ENCODE measurements at places on chromosomes 11 and 22.

GRCh38 chr11:65791719-65792213 lies 4.9 kb downstream of the OVOL1 start:
- DNase-seq, result no peak

DNA sequence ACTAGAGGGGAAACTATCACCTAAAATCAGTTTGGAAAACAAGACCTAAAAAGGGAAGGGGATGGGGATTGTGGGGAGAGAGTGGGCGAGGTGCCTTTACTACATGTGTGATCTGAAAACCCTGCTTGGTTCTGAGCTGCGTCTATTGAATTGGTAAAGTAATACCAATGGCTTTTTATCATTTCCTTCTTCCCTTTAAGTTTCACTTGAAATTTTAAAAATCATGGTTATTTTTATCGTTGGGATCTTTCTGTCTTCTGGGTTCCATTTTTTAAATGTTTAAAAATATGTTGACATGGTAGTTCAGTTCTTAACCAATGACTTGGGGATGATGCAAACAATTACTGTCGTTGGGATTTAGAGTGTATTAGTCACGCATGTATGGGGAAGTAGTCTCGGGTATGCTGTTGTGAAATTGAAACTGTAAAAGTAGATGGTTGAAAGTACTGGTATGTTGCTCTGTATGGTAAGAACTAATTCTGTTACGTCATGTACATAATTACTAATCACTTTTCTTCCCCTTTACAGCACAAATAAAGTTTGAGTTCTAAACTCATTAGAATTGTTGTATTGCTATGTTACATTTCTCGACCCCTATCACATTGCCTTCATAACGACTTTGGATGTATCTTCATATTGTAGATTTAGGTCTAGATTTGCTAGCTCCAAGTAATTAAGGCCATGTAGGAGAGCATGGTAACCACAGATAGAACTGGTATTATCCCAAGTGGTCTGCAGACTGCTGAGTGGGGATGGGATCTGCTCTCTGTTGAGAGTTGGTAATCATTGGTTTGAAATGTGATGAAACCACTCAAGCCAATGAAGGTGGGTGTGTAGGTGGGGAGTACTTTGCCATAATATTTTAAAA lies 3.6 kb downstream of the NEAT1 start:
- no peak for DNase-seq

GRCh38 chr11:110100476-110101240 lies 7.5 kb downstream of the ZC3H12C start:
- no peak for DNase-seq

- no peak for DNase-seq
Observed at GRCh38 chr11:88300888-88301487, 36.5 kb downstream of the CTSC start.

GRCh38 chr11:61897387-61898246 lies 6.3 kb upstream of the FADS3 start:
- DNase-seq, result peak; percentile 64

DNA sequence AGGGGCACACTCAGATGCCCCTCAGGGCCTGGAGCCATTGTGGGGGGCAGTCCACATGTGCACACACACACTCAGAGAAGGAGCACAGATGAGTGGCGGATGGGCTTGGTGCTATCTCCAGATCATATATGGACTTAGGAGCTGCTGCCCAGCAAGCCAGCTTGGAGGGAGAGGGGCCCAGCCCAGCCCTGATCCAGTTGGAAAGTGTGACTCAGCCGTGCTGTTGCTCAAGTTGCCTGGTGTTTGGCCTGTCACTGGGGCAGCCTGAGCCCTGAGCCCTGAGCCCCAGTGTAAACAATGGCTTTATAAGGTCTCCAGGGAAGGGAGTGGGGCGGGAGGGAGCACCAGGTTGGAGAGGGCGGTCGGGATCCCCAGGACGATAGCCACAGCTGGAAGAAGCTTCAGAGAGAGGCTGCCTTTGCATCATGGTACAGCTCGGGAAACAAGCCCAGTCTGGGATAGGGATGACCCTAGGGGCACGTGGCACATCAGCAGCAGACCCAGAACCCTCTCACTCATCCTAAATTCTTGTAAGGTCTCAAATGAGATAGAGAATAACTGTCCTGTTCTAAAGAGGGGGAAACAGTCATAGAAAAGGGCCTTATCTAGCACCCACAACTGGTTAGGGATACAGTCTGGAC lies 4.8 kb downstream of the SELENOM start:
- no peak for DNase-seq

DNA sequence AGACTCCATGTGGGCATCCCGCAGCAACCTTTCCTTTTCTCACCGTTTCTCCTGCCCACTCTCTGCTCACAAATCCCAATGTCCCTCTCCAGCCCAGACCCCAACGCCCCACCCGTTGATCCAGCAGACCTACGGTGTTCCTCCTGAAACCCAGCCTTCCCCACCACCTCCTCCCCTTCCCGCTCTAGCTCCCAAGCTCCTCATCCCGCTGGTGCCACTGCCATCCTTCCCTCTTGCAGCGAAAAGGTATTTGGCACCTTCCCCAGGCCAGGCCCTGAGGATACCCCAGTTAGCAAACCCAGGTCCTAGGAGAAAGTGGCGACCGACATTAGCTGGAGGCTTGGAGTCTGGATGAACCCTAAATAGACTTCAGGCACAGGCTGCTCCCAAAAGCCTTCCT lies 84.0 kb upstream of the RTL6 start:
- DNase-seq, result peak; percentile 12

DNA sequence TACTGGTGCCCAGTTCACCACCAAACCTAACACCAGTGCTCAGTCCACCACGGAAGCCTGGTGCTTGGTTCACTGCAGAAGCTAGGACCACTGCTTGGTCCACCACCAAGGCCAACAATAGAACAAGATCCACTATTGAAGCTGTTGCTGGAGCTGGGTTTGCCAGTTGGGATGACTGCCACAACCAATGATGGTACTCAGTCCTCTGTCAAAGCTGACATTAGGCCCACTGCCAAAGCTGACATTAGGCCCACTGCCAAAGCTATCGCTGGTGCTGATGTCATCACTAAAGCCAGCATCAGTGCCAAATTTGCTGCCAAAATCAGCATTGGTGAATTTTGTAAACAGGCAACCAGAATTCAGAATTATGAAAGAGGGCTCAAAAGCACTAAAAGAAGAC lies 1850.2 kb upstream of the RAG2 start:
- DNase-seq, result no peak

DNA sequence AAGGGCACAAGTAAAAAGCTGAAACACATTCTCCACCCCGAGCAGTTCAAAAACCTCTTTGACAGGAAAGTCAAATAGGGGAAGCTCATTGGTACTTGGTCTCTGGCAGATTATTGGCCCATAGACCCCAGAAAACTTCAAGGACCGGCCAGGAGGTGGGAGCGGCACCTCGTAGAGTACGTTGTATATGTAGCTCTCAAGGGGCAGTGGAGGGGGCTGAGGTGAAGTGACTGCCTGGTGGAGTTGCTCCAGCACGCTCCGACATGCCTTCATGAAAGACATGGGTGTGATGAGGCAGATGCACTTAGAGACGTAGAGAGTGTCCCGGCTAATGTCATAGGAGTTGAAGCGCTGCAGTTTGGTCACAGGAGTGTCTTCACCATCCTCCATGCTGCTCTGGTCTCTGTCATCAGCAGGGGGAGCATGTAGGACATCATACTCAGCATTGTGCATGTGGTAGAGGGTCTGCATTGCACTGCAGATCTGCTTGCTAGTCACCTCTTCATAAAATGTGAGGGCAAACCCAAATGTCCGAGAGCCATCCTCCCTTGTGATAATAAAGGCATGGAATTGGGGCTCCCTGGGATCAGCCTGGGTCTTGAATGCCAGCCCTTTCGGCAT lies 61.3 kb downstream of the DENND5A start:
- no peak for DNase-seq

- DNase-seq, result no peak
Observed at GRCh38 chr11:122422682-122423081, 232.8 kb upstream of the UBASH3B start.

DNA sequence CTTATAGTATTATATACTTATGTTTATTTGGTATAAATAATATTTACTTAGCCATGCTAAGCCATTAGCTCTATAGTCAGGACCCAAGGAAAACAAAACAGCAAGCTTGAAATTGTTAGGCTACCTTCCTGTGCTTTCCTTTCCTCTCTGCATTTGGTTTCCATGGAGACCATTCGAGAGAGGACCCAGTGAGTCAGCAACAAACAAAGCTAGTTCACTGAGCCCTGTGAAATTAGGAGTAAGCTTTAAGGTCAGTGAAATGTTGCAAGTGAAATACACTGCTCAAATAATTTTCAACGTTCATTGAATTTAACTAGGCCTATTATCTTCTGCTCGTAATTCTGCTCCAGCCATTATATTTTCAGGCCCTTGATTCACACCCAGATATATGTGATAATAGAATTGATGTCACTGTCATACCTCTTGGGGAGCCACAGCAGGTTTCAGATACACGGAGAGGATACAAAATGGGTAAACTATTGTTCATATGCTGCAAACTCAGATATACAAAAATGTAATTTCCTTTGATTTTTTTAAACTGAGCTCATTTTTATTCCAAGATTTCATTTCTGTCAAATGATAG lies 9.1 kb upstream of the OR10D3 start:
- no peak for DNase-seq

DNA sequence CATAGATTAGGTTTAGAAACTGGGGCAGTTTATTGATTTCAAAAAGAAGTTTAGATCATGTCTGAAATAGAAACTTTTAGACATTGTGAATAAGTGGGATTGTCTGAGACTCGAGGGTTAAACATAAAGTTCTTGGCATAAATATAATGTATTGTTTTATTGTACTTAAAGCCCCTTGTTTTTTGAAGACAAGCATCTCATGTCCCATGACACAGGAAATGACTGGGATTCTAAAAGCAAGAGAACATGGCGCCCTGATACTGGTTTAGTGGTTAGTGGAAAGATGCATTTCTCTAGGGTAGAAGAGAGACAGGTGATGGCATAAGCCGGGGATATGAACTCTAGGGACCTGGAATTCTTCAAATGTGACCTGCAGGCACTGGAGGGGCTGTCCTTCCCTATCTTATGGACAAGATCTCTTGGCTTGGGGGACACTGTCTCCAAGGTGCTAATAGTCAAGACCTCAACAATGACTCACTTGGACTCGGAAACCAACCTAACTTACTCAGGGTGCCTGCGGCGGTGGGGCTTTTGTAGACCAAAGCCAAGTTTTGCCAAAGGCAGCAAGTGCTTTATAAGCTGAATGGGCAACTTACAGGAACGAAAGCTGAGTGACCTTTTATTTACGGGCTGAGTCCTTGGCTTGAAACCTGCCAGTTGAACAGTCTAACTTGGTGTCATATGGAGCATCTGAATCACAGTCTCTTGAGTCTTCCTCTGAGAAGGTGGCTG lies 48.2 kb downstream of the UBASH3B start:
- no peak for DNase-seq

DNA sequence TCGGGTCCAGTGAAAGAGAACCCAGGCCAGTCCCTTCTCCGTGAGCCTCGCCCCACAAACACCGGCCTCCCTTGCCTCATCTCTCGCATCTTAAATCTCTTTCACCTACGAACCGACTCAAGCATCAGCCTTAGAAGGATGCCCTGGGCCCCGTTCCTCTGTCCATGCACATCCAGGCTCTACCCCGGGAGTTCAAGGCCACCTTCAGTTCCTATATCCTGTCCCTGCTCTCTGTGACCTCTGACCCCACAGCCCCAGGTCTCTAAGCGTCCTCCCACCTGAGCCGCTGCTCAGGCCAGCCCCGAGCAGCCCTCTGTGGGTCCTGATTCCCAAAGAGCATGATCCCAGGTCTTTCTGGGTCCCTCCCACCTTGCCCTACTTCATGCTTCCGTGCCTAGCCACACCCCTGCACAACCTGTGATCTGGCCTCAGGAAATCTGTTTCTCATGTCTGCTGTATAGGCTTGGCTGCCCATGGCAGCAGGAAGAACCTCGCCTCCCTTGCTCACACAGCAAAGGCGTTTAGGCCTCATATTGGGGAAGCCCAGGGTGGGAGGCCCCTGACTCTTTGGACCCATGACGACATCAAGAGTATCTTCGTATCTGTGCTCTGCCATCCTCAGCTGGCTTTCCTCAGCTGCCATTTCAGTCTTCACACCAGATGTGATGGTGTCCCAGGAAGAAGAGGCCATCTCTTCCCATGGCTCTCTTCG lies 77.5 kb upstream of the SEPTIN5 start:
- DNase-seq, result no peak

DNA sequence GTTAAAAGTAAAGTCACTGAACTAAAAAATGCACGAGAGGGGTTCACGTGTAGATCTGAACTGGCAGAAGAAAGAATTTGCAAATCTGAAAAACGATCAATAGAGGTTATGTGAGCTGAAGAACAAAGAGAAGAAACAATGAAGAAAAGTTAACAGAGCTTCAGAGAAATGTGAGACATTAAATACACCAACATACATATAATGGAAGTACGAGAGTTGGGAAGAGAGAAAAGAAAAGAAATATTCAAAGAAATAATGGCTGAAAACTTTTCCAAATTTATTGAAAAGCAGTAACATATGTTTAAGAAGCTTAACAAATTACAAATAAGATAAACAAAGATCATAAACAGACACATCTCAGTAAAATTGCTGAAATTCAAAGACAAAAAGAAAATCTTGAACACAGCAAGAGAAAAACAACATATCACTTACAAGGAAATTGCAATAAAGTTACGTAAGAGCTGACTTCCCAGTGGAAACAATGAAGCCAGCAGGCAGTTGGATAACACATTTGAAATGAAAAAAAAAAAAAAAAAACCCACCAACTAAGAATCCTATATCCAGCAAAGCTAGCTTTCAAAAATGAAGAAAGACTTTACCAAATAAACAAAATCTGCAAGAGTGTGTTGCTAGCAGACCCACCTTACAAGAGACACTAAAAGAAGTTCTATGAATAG lies 56.8 kb downstream of the EMSY start:
- DNase-seq, result no peak

GRCh38 chr11:62573006-62573591 lies 592 bp downstream of the EEF1G start:
- DNase-seq, result no peak

DNA sequence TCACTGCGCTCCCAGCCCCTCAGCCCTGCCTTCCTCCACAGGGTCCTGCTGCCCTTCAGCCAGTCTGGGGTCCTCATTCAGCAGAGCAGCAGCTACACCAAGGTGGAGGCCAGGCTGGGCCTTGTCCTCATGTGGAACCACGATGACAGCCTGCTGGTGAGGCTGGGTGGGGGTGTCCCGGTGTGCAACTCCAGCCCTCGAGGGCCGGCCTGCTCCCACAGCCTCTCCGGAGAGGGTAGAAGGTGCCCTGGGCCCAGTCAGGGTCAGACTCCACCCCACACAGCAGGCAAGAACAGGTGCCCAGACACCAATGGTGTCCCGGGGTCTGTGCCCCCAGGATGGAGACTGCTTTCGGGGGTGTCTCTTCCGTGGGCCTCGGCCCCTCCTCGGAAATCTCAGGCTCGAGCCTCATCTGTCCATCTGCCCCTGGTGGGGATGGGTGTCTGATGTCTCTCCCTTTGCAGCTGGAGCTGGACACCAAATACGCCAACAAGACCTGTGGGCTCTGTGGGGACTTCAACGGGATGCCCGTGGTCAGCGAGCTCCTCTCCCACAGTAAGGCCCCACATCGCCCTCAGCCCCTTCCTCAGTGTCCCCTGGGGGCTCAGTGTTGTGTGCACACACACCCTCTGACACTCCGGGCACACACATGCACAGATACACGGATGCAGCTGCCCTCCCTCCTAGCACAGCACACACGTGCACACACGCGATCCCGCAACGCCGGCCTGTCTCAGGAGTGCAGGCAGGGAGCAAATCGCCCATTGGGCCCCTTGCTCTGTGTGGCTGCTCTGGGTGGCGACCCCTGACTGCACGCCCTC lies 4.9 kb downstream of the MUC5AC start:
- no peak for DNase-seq
